A172 (cell line): ENCODE measurements at places on chromosomes 3 and 15.

- DNase-seq: no peak
Observed at GRCh38 chr3:55089211-55089610, 161.4 kb upstream of the LRTM1 start.

DNA sequence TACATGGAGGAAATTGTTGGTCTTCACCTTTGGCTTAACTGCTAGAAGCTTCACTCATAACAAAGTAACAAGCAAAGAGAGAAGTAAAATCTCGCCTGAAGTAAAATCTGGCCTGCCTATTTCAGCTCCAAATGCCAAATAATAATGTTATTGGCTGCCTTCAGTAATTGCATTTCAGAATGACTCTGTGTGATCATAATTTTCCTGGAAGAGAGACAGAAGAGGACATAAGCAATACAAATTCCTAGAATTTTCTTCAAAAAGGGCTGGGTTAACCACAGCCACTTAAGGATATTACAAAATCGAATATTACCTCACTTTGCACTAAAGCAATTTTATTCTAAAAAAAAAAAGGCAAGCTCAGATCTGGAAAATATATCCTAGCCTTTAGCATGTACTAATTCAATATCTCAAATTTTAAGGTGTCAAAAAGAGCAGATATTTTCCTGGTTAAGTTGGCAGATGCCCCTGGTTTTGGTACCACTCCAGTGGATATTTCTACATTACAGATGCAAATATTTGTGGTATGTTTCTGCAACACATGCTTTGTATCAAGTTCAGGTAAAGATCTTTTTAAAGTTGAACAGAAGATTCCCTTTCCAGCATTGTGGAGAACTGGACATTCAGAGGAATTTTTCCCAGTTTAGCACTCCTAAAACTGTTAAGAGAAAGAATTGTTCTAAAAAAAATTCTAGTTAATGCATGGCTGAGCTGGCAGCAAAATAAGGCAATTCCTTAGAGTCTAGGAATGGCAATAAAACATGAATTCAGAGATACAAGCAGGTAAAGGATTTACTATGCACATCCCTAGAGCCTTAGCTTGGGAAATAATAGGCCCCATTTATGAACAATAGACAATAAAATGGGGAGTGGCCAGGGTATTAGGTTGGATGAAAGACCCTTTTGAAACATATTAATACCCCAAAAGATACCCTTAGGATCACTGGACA lies 116.7 kb downstream of the STAC start:
- DNase-seq: peak; percentile 8

DNA sequence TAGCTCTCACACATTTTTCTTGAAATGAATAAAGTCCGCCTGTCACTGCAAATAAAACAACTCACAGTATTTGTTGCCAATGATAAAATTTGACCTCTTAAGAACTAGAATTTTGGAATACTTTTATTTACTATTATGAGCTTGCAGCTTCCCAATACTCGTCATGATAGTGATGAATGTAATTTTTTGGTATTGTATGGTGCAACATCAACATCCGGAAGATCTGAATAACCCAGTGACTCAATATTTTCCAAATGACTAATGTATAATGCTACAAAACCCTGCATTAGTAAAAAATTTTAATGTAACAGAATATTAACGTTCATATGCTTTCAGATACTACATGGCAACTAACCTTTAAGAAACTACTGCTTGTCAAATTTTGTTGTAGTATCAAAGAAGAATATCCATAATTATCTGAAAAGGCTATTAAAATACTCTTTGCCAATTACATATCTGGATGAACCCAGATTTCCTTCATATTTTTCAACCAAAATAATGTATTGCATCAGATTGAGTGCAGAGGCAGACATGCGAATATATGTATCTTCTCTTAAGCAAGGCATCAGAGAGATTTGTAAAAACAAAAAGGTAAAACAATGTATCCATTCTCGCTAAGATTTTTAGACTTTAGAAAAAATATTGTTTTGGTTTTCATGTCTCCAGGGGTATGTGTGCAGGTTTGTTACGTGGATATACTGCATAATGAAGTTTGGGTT lies 95.3 kb downstream of the IGF2BP2 start:
- peak; percentile 72 for DNase-seq

GRCh38 chr3:172309741-172310427 lies 138.4 kb downstream of the GHSR start:
- no peak for DNase-seq

DNA sequence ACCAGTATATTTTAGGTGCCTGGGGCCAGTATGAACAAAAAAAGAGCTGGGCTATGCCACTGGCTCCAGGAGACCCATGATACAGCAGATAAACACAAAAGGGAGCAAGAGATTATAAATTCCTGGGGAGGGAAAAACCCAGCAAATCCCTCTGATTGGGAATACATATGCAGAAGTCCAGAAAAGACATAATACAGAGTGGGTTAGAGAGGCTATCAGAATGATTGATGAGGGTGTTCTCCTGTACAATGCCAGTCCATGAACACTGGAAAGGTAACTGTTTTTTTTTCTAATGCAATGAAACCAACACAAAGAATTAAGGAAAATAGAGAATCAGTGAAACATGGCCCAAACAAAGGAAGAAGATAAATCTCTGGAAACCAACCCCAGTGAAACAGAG lies 5.4 kb upstream of the VPS39 start:
- no peak for DNase-seq

DNA sequence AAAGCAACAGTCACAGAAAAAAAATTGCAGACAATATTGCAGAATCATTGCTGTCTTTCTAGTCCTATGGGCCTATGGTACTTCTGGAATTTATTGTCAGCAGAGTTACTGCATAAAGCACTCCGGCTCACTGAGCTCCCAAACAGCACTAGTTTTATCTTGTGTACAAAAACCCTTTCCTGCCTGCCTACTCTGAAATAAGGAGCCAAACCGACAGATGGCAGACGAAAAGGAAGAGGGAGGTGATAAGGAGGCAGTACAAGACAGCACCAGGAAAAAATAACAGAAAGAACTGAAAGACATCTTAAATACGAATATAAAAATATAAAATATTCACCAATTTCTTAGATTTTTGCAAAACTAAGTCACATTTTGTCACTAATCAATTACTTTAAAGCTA lies 15.6 kb downstream of the HERC1 start:
- DNase-seq: no peak

DNA sequence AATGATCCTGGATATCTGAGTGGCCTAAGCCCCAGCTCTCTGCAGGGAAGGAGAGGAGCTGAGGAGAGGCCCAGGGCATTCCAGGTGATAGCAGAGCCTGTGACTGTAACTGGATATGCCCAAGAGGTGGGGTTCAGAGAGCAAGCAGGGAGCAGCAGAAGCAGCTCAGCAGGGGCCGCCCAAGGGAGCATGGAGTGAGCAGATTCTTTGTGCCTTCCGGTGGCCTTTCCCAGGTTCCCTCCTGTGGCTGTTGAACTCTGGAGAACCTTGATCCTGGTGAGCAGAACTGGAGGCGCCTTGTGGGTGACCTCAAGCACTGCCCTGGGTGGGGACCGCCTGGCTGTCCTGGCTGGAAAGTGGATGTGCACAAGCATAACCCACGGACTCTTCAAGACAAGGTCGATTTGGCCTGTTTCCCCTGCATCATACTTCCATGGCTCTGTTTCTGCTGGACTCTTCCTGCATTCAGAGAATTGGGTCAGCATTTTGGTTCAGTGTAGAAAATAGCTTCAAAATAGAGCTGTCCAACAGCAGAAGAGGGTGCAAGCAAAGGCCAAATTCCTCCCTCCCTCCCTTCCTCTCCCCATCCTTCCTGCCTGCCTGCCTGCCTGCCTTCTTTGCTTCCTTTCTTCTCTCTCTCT lies 76.1 kb downstream of the ARNT2 start:
- peak; percentile 74 for DNase-seq

DNA sequence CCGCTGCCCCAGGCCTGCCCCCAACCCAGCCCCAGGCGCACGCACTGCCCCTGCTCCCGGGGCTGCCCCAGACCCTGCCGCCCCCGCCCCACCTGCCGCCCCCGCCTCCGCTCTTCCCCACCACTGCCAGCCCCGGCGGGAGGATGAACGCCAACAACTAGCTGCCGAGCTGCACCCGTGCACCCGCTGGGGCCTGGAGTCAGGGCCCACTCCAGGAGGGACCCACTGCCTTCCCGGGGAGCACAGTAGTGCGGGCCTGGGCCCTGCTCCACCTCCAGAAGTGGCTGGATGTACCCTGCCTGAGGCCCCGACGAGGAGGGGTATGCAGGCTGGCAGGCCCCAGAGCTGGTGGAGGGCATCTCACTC lies 10.9 kb downstream of the ZBTB47 start:
- DNase-seq: no peak

DNA sequence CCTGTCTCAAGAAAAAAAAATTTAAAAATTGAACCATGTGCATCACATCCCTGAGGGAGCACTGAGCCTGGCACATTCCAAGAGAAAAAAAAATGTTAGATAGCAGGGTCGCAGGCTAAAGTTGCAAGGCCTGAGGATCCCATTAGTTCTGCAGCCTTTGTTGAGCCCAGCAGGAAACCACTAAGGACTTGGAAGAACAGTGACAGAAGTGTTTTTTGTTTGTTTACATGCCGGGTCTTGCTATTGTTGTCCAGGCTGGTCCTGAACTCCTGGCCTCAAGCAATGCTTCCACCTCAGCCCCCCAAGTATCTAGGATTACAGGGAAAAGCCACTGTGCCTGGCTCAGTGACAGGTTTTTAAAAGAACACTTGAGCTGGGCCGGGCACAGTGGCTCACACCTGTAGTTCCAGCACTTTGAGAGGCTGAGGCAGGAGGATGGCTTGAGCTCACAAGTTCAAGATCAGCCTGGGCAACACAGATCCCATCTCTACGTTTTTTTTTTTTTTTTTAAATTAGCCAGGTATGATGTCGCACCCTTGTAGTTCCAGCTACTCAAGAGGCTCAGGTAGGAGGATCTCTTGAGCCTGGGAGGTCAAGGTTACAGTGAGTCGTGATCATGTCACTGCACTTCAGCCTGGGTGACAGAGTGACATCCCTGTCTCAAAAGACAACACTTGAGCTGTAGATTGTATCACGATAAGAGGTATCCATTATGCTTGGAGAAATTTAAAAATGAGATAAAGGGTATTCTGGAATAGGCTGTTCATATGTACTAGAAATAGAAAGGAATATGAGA lies 15.2 kb downstream of the CHAC1 start:
- no peak for DNase-seq

- no peak for DNase-seq
Observed at GRCh38 chr3:48023377-48023776, 7.2 kb upstream of the MAP4 start.
